ENCODE measurements at places on chromosomes 16 and 17. TPM values are rescaled to one million over a fixed set of nuclear protein-coding genes. Genes with fewer than 3 reads are reported as not detected.

The LPO gene
- total RNA-seq: not detected

The PMP22 gene
- total RNA-seq: 226 TPM

The CMTM3 gene
- total RNA-seq: 83.3 TPM

The SPATA22 gene
- not detected for total RNA-seq

The MT3 gene
- total RNA-seq: not detected

The HOXB7 gene
- total RNA-seq: 37.7 TPM

The PER1 gene
- 26.4 TPM for total RNA-seq

Measured in A549 treated with ZK216348 at 1 μM for 4 hours (cell line).